ENCODE measurements at places on chromosomes 11 and 22.

DNA sequence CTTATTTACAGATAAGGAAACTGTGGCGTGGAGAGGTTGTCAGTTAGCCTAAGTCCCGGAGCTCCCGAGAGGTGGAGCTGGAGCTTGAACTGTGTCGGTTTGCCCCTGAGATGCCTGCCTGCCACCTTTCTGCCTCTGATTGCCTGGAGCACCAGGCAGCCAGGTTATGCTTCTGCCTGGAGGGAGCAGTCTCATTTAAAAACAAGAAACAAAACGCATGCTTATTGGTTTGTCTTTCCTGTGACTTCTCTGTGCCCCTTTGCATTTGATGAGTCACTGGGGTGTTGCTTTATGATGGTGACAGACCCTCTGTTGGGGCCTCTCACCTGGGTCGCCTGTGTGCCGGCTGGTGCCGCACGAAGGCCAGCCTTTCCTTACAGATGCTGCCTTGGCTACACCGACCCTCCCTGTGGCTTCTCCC is 12.2 kb downstream of the AP2A2 start:
- DNase-seq = no peak

- DNase-seq = no peak
Observed at GRCh38 chr22:49733631-49734030, 94.0 kb downstream of the BRD1 start.

GRCh38 chr11:64918017-64918416 is 1.0 kb upstream of the ATG2A start:
- DNase-seq = no peak

DNA sequence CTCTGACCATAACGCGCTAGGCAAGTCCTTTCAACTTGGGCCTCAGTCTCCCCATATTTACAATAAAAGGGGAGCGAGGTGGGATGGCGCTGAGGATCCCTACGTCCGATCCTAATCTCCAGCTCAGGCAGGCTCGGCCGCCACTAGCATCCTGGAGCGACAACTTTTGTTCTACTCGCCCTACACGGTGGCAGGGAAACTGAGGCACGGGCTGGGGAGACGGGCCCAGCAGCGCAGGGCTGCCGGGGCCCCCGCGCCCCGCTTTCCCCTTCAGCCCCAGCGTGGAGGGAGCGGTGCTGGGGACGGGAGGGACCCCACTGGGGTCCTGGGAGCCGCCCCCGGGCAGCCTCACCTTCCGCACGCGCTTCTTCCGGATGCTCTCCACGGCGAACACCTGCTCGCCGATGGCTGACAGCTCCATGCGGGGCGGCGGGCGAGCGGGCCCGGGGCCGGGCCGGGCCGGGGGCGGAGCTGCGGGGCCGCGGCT is 413 bp downstream of the CBX7 start:
- DNase-seq = no peak

DNA sequence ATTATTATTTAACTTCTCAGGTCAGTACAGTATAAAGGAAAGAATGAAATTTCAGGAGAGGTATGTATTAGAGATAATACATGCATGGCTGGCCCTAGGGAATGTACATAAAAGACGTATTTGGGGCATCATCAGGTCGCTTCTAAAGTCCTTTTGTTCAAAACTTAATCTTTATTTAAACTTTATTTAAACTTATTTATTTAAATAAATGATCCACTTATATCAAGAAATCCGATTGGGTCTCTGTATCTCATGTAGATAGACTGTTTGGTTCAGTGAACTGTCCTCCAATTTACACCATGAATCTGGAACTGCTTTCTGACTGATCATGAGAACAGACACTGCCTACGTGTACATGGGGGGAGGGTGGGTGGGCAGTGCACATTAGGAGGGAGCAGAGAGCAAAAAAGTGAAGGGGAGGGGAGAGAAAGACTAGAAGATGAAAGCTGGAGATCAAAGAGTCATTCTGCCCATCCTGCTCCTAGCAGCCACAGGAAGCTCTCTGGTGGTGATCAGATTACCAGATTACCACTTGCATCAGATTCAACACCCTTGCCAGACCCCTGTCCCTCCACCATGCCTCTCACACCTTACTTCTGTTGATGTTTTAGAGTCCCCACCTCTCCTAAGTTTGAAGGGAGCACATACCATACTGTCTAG is 92.1 kb upstream of the MTMR2 start:
- DNase-seq = no peak

- no peak for DNase-seq
Observed at GRCh38 chr11:77340501-77340900, 39.0 kb upstream of the GDPD4 start.

All from NCI-H1930 (cell line).